ENCODE measurements at places on chromosomes 2 and 18. TPM values are rescaled to one million over a fixed set of nuclear protein-coding genes. Genes with fewer than 3 reads are reported as not detected.

The PTCD3 gene
- 30.8 TPM for total RNA-seq

The TLX2 gene
- not detected for total RNA-seq

The UBXN2A gene
- 12.0 TPM for total RNA-seq

The RAX gene
- not detected for total RNA-seq

The INSIG2 gene
- total RNA-seq = 7.5 TPM

The KCNF1 gene
- 2.3 TPM for total RNA-seq

The UGT1A10 gene
- not detected for total RNA-seq

The PMAIP1 gene
- total RNA-seq = 45.2 TPM

The PROM2 gene
- 4.8 TPM for total RNA-seq

The RSAD2 gene
- 0.44 TPM for total RNA-seq

The SNRNP27 gene
- 49.3 TPM for total RNA-seq

The RHOB gene
- total RNA-seq = 360 TPM

The RAPGEF4 gene
- total RNA-seq = 5.1 TPM

The FMNL2 gene
- 51.6 TPM for total RNA-seq

Measured in glomerular endothelial cell (primary cell).